Vagina (tissue), 2 donors: ENCODE measurements at places on chromosomes 6 and 20.
A peak's percentile ranks its signal among the peaks of the same experiment; 100 is the strongest.

DNA sequence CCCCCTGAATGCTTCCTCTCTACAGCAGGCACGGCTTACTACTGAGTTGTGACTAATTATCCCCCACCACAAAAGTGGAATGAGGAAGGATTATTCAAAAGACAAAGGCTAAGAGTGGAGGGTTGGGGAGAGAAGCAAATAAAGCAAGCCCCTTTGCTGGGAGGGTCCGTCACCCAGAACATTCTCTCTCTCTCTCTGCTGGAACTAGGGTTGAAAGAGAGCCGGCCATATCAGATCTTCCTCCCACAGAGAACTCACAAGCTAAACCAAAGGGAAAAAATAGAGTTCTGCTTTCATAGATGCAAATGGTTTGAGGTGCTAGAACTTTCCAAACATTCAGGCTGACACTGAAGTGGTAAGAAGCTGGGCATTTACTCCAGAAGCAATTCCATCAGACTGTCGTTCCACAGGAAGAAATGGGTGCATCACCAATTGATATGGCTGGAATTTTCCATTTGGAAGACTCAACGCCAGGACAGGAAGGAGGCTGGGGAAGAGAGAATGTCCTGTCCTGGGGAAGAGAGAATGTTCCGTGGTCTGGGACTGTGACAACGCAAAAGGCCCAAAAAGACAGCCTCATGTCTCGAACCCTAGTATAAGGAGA lies 7.9 kb downstream of the ZMYND8 start:
- no peak for DNase-seq

DNA sequence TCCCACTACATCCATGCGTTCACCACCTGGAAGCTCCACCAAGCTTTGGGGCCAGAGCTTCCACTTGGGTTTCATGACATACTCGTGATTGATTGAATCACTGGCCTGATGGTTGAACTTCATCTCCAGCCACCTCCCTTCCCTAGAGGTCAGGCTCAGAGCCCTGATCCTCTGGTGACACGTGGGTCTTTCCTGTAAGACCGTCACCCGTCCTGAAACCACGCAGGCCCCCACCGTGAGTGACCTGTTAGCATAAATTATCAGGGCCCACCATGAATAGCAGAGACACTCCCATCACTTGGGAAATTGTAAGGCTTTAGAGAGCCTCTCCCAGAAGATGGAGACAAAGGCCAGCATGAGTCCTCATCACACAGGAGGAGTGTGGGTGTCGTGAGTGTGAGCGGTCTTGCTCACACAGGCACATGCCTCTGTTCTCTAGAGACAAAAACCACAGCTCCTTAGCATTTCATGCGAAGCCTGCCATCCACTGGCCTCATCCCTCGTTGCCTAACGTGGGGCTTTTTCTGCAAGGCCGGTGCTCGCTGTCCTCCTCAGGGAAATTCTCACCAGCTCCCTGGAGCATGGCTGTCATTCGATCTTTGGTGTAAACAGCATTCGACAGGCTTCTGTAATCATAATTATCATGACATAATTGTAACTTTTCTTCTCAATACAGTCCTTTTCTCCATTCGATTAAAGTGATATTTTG lies 65.1 kb upstream of the DUSP22 start:
- DNase-seq, result no peak

- peak; percentile 67 for DNase-seq
These were observed 489.7 kb upstream of the CDH4 start for GRCh38 chr20:60762386-60762785.

- DNase-seq, result no peak
These were observed 76.5 kb downstream of the QKI start for GRCh38 chr6:163490826-163491577.

- DNase-seq, result no peak
These were observed 49.5 kb downstream of the YTHDF1 start for GRCh38 chr20:63166193-63167020.

DNA sequence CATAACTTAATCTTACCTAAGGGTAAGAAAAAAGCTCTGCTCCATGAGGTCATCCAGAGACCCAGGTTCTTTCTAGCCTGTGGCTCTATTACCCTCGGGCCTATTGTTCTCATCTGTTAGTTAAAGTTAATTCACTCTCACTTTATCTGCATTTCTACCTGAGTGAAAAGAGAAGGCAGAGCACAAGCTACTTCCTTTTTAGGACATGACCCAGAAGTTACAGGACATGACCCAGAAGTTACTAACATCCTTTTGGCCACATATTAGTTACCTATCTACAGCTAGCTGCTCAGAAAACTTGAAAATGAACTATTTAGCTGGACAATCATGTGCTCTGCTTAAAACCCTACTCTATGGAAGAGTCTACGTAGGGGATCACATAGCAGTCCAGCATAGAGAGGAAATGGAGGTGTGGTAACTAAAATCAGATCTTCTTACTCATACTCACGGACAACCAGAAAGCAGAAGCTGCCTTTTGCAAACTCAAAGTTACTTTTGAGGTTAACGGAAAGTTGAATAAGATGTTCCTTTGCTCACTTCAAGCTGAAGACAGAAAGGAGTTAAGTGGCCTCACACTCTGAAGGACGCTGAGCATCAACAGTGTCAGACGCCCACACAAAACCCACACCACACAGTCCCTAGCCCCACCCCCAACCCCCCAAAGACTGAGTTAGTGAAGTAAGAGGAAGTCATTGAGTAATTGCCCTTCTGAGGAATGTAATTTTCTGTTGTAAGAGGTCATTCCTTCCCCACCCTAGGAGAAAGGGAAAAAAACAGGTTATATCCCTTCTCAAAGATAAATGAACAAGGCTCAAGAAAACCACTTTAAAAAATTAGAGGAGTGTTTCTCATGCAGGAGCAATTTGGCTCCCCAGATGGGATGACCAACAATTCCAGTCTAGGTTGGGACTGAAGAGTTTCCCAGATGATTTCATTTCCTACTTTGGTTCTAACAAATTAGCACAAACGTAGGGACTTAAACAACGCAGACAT lies 45.9 kb upstream of the TAB2 start:
- DNase-seq, result no peak

- DNase-seq, result no peak
These were observed 125.9 kb upstream of the TNFAIP3 start for GRCh38 chr6:137740967-137741761.

DNA sequence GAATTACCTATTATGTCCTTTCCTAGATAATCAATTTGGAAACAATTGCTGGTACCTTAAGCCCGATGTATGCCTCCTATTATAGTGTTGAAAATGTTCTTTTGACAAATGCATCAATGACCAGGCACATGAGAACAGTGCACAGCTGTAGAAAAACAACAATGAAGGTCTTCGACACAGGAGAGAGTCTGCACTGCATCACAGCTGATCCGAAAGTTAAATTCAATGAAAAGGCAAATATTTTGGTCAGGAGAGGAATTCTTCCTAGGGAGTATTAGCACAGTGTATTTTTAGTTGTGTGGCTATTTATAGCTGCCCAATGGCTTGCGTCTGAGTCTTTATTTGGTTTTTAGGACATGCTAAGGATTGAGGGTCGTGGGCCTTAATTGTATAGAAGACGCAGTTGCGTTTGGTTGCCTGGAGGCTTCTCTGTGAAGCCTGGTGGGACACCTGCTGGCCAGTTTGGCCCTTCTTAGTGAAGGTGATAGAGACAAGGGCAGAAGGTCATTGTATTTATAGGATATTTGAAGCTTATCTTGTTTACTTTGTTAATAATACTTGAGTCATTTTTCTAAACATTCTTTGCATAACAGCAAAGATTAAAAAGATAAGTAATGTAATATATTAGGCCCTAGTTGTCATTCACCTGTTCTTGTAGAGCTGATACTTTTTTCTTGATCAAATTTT lies 72.3 kb downstream of the CDYL start:
- no peak for DNase-seq

- DNase-seq, result no peak
These were observed 5.1 kb upstream of the SYNJ2 start for GRCh38 chr6:157976345-157977175.

DNA sequence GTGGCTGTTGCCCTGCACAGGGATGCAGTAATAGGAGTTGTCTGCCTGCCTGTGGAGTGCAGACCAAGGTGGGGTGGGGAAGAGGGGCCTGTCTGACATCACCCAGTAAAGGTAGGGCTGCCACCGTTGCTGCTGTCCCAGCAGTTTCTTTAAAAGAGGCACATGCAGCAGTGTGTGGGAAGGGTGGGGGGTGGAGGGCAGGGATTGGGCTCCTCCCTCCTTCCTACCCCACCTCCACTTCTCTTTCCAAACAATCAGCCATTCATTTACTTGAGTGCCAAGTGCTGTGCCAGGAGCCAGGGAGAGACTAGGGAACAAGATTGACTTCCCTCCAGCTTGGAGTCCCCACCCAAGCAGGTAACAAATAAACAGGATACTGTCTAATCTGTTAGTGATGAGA lies 66.8 kb upstream of the MYL9 start:
- DNase-seq, result no peak

DNA sequence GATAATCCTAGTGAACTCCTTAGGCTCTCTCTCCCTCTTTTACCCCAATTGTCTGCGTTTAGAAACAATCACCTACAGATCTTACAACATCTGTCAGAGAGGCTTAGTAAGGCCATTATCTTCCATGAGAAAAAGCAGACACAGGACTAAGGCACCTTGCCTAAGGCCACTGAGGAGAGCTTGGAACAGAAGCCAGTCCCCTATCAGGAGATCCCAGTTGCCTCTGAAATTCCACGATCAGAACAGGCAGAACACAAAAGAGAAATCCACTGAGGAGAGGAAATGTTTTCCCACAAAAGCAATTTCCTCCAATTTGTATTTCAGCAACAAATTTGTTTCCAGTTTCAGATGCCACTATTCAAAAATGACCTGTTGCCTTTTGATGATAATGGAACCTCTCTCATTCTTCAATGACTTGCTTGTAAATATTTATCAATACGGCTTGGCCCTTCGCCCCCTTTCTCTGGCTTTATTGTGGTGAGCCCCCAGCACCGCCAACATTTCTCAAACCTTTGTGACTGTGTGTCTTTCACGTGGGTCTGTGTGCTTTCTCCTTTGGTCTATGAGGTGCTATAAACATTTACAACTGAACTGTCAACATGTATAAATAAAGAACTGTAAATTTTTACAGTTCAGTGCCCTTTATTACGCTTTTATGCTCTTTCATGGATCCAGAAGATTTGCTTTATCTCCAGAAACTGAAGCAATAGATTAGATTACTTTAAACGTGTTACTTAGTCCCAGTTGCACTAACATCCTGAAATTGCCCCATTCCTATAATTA lies 187.8 kb upstream of the PHACTR1 start:
- no peak for DNase-seq

DNA sequence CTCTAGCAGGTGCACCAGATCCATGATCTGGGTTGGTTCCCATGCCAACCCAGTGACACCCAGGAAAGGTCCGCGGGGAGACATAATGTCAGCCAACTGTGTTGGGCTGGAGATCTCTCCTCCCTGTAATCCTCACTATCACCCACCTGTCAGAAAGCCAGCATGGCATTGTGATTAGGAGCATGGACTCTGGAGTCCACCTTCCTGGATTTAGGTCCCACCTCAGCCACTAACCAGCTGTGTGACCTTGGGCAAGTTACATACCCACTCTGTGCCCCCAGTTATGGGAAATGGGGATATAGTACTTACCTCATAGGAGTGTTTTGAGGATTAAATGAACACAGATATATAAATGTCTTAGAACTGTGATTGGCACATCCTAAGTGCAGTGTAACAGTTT lies 97.9 kb downstream of the ZDHHC14 start:
- DNase-seq, result peak; percentile 56

GRCh38 chr6:13465734-13466133 lies 21.7 kb downstream of the GFOD1 start:
- no peak for DNase-seq

DNA sequence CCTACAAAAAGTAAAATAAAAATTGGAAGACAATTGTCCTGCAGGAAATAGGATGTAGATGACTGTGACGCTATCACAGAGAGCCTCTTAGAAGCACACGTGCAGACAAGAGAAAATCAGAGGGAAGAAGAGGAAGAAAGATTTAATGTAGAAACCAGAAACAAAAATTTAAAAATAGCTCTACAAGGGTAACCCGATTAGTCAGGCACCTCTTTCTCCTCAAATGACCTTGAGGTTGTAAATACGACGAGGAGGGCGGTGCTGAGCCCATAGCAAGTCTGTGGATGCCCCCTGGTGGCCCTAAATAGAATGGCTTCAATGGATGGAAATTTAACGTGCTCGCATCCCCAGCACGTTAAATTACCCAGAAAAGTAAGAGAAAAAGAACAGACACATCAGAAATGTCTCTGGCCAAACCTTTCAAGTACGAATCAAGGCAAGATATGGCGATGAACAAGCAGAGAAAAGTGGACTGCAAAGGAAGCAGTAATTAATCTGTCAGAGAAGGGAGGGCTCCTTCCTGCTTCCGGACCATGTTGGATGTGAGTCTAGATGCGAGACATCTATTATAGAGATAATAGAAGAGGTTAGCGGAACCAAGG lies 4.2 kb upstream of the PRPH2 start:
- no peak for DNase-seq

- no peak for DNase-seq
These were observed 59.1 kb upstream of the PRDM1 start for GRCh38 chr6:106026748-106027715.

DNA sequence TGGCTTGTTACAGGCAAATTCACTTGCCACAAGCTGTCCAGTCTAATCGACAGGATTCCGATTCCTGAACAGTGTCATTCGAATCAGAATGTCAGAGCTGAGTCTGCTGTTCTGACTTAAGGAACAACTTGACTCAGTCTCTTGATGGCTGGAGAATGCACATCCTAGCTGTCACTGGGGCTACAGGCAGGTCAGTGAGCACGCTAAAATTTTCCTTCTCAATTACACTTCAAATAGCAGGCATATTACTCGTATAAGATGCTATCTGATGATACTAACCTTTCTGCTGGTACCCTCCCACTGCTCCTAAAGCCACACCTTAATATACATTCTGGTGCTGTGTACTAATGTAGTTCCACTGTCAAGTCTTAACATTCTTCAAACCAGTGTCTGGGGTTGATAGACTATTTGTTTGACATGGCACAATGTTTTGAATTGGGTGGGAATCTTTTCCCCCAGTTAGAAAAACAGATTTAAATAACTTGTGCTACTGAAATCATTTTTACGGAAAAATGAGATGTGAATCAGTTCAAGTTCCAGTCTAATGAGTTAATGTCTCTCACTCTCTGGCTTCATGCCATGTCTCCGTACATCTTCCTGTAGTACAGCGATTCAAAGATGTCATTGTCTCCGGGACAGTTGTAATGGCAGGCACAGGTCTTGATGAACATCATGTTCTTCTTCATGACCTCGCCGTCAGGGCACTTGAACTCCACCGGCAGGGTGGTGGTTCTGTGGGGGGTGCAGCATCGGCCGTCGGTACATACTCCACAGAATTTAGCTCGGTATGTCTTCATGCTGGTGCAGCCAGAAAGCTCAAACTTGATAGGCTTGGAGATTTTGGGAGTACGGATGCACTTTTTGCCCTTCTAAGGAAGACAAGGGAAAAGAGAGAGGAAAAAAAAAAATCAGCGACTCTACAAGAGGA lies 2.2 kb downstream of the CCN2 start:
- DNase-seq, result no peak

GRCh38 chr6:163970846-163971564 lies 556.5 kb downstream of the QKI start:
- no peak for DNase-seq
